Kidney (tissue), 22 donors: ENCODE measurements at places on chromosomes 3 and 15.

- DNase-seq = no peak
Measured at GRCh38 chr3:172061724-172062184, 22.4 kb downstream of the FNDC3B start.

- DNase-seq = no peak
Measured at GRCh38 chr15:58931987-58932588, 1.4 kb downstream of the SLTM start.

DNA sequence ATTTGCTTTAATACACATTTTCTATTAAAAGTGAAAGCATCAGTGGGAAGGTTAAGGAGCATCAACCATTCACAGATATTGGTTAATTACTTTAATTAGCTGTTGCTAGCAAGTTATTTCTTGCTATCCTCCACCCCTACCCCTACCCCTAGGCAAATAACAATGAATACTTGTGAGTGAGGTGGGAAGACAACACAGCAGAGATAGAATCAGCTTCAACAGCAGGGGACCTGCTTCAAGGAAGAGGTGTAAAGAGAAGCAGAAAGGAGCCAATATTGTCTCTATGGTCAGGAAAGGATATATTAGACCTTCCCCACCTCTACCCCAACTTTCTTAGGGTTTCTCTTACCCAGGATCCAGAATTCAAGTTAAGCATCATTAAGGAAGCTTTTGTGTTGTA, 149.4 kb downstream of the SNRK start:
- DNase-seq = no peak

GRCh38 chr3:128488636-128488990, 4.4 kb downstream of the GATA2 start:
- no peak for DNase-seq

DNA sequence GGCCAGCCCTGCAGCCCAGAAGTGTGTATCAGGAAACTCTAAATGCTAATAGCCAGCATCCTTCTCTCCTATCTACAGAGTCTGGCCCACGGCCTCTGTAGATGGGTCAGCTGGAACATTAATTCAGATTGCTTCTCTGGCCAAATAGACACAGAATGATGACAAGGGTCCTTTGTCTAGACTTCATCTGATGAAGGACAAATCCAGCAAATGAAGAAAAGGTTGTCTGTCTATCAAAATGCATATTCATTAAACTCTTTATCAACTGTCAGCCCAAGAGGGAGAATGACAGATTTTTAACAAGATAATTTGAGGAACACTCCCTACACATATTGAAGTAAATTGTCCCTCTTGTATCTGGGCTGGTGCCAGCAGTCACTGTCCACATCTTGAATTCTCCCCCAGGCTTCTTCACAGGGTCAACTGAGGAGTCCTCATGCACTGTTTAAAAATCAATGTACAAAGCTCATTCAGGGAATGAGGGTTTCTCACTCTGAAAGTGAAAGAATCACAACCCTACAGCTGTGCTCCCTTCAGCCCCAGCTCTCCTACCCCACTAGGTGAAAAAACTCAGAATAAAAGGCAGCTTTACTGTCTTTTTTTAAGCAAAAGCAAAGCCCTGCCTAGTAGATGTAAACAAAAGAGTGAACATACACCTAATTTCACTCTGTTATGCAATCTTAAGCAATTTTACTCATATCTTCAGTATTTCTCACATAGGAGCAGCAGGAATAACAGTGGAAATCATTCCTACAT, 507.7 kb downstream of the IGSF11 start:
- no peak for DNase-seq

- DNase-seq = no peak
Measured at GRCh38 chr3:20787005-20787404, 601.0 kb upstream of the SGO1 start.

GRCh38 chr3:59245859-59246501, 196.2 kb upstream of the CFAP20DC start:
- peak; percentile 88 for DNase-seq

GRCh38 chr3:126551121-126551838, 7.5 kb downstream of the C3orf22 start:
- DNase-seq = no peak

- DNase-seq = no peak
Measured at GRCh38 chr15:85539491-85539890, 159.1 kb downstream of the AKAP13 start.

GRCh38 chr15:101359365-101359947, 64.4 kb upstream of the SNRPA1 start:
- peak; percentile 26 for DNase-seq

DNA sequence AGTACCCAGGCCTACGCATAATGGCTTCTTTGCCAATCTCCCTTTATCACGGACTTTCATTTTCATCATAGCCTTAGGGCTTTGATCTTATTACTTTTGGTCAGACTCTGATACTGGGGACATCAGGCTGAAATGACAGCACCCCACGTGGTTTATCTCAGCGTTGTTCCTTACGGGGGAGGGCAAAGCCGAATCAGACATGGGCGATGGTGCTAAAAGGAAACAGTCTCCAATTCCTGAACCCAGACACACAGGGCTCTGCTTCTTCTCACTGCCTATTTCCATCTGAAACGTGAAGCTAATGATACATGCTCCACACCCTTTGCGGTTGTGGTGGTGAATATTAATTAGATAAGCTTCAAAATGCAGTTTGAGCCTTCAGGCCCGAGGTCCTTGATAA, 59.4 kb upstream of the CD47 start:
- DNase-seq = no peak

DNA sequence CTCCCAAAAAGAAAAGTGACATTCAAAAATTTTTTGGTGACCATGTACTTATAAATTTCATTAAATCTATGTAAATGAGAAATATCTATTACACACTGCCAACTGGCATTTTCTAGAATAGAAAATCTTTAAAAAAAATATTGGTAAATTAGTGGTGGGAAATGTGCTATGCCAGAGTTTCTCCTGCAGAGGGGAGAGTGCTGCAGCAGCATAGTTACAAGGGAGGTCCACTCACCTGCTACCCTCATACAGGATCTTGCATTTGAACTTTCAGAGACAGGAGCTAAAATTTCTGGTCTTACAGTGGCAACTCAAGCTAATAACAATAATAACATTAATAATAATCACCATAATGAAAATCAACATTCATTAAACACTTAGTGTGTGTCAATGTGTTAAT, 459.6 kb downstream of the NSUN3 start:
- no peak for DNase-seq

DNA sequence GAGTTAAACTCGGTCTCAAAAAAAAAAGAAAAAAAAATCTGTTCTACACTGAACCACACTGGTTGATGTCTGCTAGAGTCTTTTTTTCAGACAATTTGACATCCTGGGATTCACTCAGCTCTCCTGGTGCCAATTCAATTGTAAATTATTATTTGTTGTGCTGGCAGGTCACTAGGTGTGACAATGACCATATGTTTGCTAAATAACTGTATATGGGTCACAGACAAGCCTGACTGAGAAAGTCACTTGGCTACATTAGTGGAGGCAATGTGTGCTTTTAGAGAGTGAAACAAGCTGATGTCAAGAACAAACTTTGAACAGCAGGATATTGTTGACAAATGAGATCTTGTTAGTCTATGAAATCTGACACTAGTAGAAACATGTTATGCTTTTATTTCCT, 1379.1 kb downstream of the ZPLD1 start:
- DNase-seq = no peak

DNA sequence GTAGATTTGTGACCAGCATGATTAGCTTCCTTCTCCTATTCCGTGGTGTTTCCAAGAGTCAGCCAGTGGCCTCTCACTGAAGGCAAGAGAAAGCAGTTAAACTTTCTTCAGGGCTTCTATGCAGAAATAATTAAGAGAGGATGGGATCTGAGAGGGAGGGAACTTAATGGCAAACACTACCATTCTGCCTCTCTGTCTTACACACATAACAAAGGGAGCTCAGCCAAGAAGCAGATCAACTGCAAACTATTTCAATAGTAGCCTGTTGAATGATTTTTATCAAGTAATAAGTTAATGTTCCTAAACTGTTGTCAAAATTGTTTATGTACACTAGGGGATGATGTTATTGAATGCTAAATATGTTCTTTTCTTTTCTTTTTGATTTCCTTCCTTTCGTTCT, 11.8 kb downstream of the OXSR1 start:
- DNase-seq = no peak

- DNase-seq = no peak
Measured at GRCh38 chr3:50633230-50633790, 16.4 kb downstream of the MAPKAPK3 start.

GRCh38 chr3:7793786-7794185, 707.8 kb upstream of the LMCD1 start:
- no peak for DNase-seq

DNA sequence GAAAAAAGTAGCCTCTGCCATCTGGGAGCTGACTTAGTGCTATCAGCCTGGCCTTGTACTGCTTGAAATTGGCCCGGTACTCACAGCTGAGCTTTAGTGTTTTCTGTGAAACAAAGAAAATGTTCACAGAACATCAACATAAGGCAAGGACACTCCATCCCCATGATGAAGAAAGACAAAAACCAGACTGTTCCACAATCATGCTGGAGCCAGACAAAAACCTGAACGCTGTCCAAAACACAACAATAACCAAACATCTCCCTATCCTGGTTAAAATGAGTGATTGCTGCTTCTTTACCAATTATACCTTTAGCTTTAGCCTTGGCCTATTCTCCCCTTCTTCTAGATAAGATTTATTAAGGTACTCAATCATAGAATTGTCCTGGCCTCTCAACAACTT, 153.9 kb downstream of the CPNE4 start:
- no peak for DNase-seq

DNA sequence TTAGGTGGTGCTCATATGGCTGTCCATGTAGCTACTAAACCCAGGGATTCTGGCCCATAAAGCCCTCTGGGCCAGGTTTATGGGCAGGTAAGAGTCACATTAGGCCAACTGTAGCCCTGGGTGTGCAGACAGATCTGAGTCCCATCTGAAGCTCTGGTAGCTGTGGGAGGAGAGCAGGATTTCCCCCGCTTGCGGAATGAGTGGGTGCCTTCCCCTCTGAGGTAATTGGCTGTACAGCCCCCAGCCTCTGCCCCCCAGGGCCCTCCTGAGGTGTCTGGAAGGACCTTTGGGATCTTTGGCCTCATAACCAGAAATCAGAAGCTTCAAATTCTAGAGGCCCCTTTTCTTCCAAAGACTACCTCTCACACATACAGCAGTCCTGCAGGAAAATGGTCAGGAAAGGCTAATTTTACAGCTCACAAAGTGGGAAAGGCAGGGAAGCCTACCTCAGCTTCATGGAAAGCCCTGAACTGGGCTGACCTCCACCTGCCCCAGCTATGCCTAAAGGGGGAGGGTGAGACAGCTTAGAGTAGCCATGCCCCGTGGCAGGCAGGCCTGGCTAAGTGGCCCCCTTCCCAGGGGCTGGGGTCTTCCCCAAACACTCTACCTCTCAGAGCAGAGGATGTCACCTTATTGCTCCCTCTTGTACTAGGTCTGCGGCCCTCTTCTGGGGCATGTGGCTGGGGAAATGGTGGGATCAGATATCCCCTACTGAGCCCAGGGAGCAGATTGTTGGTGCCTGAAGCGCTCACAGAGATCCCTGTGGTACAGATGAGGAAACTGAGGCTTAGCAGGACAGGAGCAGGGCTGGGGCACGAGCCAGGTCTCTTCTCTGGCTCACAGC, 16.8 kb downstream of the HEMK1 start:
- no peak for DNase-seq

DNA sequence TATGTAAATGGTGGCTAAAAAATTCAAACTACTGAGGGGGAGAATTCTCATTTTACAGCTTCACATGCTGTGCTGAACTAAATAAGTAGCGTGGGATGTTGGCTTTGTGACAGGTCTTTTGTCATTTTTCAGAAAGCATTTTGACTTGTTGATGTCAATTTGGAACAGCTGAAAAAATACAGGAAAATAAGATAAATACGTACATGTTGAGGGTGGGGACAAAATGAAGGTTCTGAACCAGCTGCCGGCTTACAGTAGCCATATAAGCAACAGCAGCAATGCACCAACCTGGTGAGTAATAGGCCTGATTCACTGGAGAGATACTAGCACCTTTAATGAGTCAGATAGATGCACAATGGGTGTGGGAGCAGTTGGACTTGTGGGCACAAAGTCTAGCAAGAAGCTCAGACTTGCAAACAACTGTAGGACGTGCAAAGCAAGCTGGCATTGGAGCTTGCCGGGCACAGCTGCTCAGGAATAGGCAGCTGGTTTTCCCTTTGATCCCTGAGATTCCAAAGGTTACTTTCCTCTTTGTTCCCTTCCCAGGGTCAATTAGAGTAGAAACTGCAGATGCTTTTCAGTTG, 12.9 kb downstream of the B3GNT5 start:
- no peak for DNase-seq

- DNase-seq = no peak
Measured at GRCh38 chr15:74631408-74631807, 15.8 kb downstream of the CLK3 start.

- no peak for DNase-seq
Measured at GRCh38 chr15:32966512-32966911, 228.0 kb downstream of the FMN1 start.

DNA sequence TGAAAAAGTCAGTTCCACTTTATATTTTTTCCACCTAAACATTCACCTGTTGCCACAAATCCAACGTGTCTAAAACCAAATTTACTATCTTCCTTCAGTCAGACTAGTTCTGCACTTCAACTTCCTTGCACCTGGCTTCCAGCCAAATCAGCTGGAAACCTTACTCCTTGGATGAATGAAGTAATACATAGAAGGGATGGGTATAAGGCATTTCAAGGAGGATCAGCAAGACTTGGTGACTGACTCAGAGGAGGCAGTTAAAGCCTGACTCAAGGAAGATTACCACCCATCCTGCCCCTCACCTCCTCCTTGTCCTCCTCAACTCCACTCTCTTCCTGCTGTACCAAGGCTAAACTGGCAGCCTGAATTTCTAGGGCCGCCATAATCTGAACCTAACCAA, 37.1 kb downstream of the QTRT2 start:
- no peak for DNase-seq

DNA sequence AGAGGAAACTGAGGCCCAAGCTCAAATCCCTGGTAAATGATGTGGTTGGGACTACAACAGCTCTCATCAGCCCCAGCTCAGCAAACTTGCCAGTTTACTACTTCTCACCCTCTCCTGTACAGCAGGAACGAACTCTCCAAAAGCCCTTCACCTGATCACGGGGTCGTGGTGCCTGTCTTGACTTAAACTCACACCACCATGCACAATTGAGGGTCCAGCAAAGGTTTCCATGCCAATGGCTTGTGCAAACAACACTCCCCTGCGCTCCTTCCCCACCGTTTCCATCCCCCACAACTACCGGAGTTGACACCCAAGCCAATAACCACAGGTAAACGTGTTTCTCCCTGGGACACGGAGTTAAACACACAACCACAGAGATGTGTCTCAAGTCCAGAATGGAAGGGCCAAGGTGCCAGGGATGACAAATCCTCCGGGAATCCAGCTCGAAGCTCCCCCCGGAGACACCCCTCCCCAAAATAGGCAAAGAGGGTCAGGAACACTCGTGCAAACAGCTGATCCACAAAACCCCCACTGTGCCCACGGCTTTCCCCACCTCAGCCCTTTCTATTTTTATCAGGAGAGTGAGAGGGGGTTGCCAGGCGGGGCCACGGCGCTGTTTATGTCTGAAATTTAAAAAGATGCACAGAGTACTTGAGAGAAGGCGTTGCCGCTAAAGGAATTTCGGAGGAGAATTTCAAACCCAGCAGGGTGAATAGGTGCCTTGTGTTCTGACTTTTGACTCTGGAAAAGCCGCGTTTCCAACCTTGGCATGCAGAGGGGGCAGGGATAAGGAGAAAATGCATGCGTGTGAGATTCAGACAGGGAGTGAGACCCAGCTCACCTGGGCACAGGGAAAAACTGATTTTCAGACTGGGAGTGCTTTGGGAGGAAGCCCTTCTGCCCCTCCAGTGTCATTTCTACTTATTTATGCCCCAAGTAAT, 10.6 kb upstream of the ACAN start:
- no peak for DNase-seq
